Peyer's patch (tissue), 4 donors: ENCODE measurements at places on chromosomes 12 and 14. TPM values are rescaled to one million over a fixed set of nuclear protein-coding genes. Genes with fewer than 3 reads are reported as not detected.

The SMIM41 gene
- total RNA-seq = not detected

The IFNG-AS1 gene
- not detected for total RNA-seq

The PPFIA2 gene
- total RNA-seq = 2.0 TPM

The ATF7IP gene
- total RNA-seq = 193 TPM

The KLRD1 gene
- total RNA-seq = under 0.01 TPM

The CLEC1B gene
- total RNA-seq = not detected

The TAS2R43 gene
- total RNA-seq = 4.7 TPM

The SLC7A7 gene
- total RNA-seq = 30.5 TPM

The KRT71 gene
- not detected for total RNA-seq

The MANSC4 gene
- not detected for total RNA-seq
